HepG2 (cell line): ENCODE measurements at places on chromosomes 13 and 19. TPM values are rescaled to one million over a fixed set of nuclear protein-coding genes. Genes with fewer than 3 reads are reported as not detected.

The ZNF765 gene
- total RNA-seq, result 14.5 and 21.9 TPM in 2 replicates

The NLRP7 gene
- not detected in 2 replicates for total RNA-seq

The ZNF132 gene
- not detected in 2 replicates for total RNA-seq

The ERICH4 gene
- total RNA-seq, result 0.64 and 1.0 TPM in 2 replicates

The APC2 gene
- 0.22 TPM in 1 of 2 replicates, not detected in the other for total RNA-seq

DNA sequence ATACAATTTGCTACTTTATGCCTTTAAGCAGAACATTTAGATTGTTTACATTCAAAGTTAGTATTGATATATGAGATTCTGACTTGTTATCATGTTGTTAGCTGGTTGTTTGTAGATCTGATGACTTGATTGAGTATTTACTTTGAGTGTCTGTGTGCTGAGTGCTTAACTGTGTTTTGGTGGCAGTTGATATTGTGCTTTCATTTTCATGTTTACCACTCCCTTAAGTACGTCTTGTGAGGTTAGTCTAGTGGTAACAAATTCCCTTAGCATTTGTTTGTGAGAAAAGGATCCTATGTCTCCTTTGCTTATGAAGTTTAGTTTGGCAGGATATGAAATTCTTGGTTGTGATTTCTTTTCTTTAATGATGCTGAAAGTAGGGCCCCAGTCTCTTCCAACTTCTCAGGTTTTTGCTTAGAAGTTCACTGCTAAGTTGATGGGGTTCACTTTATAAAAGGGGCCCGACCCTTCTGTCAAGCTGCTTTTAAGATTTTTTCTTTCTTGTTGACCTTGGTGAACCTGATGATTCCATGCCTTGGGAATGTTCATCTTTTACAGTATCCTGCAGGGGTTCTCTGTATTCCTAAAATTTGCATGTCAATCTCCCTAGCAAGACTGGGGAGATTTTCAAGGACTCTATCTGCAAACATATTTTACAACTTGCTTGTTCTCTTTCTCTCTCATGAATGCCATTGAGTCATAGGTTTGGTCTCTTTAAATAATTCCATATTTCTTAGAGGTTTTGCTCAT, 1095.4 kb upstream of the PCDH20 start:
- H3K4me1 ChIP-seq, result no peaks in the 10 kb centered on the region
- no peak overlapping the region for H3K27ac ChIP-seq
- no peaks in the 10 kb centered on the region; the same call in 1 of the 2 replicates for H3K27me3 ChIP-seq
- H3K36me3 ChIP-seq, result no peaks in the 10 kb centered on the region
- no peak overlapping the region for H3K4me3 ChIP-seq
- DNase-seq, result no peak

- no peaks in the 10 kb centered on the region for H3K27me3 ChIP-seq
- no peak for DNase-seq
- no peak overlapping the region for H3K4me3 ChIP-seq
- no peaks in the 10 kb centered on the region for H3K4me1 ChIP-seq
- H3K36me3 ChIP-seq, result no peaks in the 10 kb centered on the region
- no peak overlapping the region for H3K27ac ChIP-seq
Measured at GRCh38 chr19:32908641-32909190, 39.1 kb upstream of the SLC7A9 start.

DNA sequence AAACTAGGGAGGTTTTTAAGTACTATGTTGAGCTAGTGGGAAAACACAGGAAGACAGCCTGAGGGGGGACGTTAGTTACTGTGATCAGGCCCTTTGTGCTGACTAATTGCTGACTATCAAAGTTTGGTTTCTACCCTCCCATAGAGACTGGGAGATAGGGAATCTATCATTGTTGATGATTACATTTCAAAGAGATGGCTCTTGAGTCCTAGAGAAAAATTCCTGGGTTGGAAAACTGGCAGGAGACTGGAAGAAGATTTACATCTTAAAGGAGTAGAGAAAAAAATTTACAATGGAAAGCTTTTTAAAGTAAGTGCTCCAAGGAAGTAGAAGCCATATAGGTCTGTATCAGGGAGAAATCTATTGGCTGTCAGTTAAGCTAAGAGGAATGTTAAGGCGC, 522.0 kb upstream of the KLHL1 start:
- H3K36me3 ChIP-seq, result no peaks in the 10 kb centered on the region
- no peak overlapping the region for H3K4me3 ChIP-seq
- H3K4me1 ChIP-seq, result no peaks in the 10 kb centered on the region
- no peaks in the 10 kb centered on the region for H3K27me3 ChIP-seq
- DNase-seq, result no peak

GRCh38 chr13:100976993-100977392, 302.4 kb upstream of the TMTC4 start:
- H3K27ac ChIP-seq, result no peak overlapping the region
- H3K4me3 ChIP-seq, result no peak overlapping the region
- no peaks in the 10 kb centered on the region for H3K36me3 ChIP-seq
- no peaks in the 10 kb centered on the region for H3K27me3 ChIP-seq
- DNase-seq, result no peak

GRCh38 chr13:67087527-67087926, 142.6 kb downstream of the PCDH9 start:
- DNase-seq, result no peak
- no peaks in the 10 kb centered on the region for H3K4me1 ChIP-seq
- H3K4me3 ChIP-seq, result no peak overlapping the region
- no peaks in the 10 kb centered on the region for H3K36me3 ChIP-seq

DNA sequence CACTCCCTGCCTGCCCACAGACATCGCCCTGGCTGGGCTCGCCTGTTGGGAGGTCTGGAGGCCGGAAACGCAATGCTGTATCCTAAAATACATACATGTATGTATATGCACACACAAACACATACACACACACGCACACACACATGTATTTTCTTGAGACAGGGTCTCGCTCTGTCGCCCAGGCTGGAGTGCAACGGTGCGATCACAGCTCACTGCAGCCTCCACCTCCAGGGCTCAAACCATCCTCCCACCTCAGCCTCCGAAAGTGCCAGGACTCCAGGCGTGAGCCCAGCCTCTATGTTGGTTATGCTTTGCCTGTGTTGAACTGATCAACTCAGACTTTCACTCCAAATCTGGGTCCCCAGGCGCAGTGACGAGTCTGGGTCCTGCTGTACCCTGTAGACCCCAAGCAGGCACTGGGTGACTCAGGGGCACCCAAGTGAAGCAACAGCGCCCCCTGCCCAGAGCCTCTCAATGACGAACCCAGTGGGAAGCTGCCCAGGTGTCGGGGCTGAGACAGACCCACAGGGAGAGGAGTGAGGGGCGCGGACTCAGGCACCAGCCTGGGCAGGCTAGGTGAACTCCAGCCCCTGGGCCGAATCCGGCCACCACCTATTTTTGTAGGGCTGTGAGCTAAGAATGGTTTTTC, 27.4 kb upstream of the CACTIN start:
- H3K27me3 ChIP-seq, result no peaks in the 10 kb centered on the region
- H3K36me3 ChIP-seq, result peaks cover 13% of the 10 kb centered on the region; the same call in 2 of the 3 replicates
- no peaks in the 10 kb centered on the region for H3K4me1 ChIP-seq
- no peak overlapping the region for H3K4me3 ChIP-seq
- no peak overlapping the region for H3K27ac ChIP-seq
- no peak for DNase-seq

GRCh38 chr13:59133903-59134302, 1029.8 kb downstream of the DIAPH3 start:
- no peak overlapping the region for H3K27ac ChIP-seq
- no peak for DNase-seq
- no peaks in the 10 kb centered on the region for H3K27me3 ChIP-seq
- H3K36me3 ChIP-seq, result no peaks in the 10 kb centered on the region

DNA sequence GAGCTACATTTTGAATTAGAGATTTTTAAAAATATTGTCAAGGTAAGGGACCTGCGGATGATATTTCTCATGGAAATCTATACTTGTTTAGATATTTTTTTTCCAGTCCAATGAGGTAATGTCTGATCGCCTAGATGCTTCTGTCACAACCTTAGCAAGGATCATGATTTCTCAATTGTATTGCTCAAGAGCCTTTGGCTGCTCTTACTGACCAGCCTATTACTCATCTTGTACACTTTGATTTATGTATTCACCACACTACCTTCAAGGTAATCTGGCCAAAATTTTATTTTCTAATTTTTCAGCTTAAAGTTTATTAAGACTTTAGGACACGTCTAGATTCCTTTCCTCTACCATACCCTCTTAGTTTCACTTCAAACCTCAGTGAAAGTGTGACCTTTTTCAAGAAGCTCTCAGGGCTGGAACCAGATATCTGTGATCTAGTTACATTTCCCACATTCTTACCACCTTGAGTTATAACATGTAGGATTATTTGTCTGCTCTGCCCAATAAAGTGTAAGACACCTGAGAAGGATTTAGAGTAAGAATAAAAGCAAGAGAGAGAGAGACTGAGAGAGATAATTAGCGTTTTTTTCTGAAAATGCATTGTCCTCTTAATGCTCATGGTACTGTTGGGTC, 197.1 kb downstream of the ITGBL1 start:
- H3K4me1 ChIP-seq, result no peaks in the 10 kb centered on the region
- no peak overlapping the region for H3K4me3 ChIP-seq
- no peak for DNase-seq
- H3K27ac ChIP-seq, result no peak overlapping the region
- no peaks in the 10 kb centered on the region for H3K27me3 ChIP-seq

DNA sequence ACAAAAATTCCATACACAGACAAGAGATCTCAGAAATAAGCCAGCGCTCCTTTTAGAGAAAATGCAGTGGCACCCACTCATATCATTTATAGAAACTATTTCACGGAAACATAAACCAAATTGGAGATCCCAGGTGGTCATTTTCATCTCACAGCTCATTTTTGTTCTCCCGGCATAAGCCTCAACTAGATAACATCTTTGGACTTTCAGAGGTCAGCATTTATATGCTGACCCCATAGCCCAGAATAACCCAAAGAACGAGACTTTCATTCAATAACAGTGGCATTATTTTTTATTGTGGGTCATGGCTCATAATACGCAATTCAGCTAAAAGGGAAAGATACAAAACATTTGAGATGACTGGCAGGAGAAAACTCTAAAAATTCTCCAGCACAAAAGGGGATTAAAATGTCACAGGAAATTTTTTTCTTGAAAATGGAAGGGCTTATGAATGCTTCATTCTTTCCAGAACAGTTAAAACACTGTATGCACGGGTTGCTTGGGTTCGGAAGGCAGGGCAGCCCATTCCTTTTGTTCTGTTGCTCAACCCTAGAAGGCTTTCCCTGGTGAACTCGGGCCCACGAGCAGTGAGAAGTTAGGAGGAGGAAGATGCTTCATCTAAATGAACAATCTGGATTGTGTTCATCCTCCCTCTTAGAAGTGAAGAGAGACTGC, 24.0 kb downstream of the STARD13 start:
- peak; percentile 83 for DNase-seq
- H3K27ac ChIP-seq, result peak overlapping the region; percentile 94
- peak overlapping the region; percentile 34; the same call in 1 of the 2 replicates for H3K4me3 ChIP-seq
- no peaks in the 10 kb centered on the region for H3K27me3 ChIP-seq
